ENCODE measurements at places on chromosomes 7 and 10.

DNA sequence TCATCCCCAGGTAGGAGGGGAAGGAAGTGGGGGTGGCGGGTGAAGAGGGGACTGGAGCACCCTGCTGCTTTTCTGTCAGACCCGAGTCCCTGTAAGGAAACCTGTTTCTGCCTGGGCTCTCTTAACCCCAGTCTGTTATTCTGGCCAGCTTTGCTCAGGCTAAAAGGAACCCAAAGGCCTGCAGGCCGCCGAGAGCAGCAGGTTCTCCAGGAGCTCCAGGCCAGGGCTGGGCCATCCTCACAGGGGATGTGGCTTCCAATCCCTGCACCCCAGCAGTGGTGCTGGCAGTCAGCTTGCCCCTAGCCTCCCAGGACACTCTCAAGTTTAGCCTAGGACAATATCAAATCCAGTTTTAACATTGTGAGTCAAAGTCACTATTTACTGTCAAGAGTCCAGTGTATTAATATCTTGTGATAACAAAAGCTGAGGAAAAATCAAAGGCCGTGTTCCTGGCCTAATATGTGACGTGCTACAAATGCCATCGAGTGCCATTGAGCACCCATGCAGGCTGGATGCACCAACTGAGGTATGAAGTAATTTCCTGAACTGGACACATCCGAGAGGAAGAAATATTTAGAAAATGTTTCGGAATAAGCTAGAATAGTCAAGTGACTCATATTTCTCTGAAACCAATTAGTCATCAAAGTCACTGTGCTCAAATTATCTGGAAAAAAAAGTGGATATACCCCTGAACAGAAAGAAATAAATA, 7.0 kb downstream of the PKD1L1 start:
- no peak overlapping the region for H3K27ac ChIP-seq
- no peak for DNase-seq
- H3K36me3 ChIP-seq, result no peaks in the 10 kb centered on the region
- no peak overlapping the region for H3K4me3 ChIP-seq
- H3K27me3 ChIP-seq, result no peaks in the 10 kb centered on the region

GRCh38 chr7:93146472-93147141, 1.6 kb downstream of the SAMD9L start:
- H3K27ac ChIP-seq, result peak overlapping the region; percentile 23
- no peak overlapping the region for H3K4me3 ChIP-seq
- peaks cover 4% of the 10 kb centered on the region for H3K4me1 ChIP-seq
- no peak for DNase-seq
- no peaks in the 10 kb centered on the region for H3K36me3 ChIP-seq
- H3K27me3 ChIP-seq, result no peaks in the 10 kb centered on the region

- no peaks in the 10 kb centered on the region for H3K27me3 ChIP-seq
- H3K27ac ChIP-seq, result no peak overlapping the region
- no peaks in the 10 kb centered on the region for H3K4me1 ChIP-seq
- no peaks in the 10 kb centered on the region for H3K36me3 ChIP-seq
These were observed 82.0 kb downstream of the VWC2 start for GRCh38 chr7:49855281-49855980.

DNA sequence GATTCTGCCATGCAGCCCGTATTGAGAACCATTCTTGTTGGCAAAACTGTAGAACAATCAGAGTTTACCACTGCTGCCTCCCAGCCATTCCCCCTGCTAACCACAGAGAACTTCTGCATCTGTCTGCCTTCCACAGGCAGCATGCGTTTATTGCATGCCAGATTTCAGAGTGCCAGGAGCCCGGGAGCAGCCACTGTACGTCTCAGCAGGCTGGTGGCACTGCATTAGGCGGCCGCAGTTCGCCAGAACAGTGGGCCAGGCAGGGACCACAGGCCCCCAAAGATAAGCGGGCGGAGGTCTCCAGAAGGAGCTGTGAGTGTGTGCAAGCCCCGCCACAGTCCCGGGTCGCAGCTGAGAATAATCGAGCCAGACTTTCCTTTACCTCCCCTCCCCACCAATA, 31.8 kb downstream of the ZNF467 start:
- no peak overlapping the region for H3K4me3 ChIP-seq
- no peaks in the 10 kb centered on the region for H3K36me3 ChIP-seq
- DNase-seq, result no peak
- H3K4me1 ChIP-seq, result peaks cover 9% of the 10 kb centered on the region

DNA sequence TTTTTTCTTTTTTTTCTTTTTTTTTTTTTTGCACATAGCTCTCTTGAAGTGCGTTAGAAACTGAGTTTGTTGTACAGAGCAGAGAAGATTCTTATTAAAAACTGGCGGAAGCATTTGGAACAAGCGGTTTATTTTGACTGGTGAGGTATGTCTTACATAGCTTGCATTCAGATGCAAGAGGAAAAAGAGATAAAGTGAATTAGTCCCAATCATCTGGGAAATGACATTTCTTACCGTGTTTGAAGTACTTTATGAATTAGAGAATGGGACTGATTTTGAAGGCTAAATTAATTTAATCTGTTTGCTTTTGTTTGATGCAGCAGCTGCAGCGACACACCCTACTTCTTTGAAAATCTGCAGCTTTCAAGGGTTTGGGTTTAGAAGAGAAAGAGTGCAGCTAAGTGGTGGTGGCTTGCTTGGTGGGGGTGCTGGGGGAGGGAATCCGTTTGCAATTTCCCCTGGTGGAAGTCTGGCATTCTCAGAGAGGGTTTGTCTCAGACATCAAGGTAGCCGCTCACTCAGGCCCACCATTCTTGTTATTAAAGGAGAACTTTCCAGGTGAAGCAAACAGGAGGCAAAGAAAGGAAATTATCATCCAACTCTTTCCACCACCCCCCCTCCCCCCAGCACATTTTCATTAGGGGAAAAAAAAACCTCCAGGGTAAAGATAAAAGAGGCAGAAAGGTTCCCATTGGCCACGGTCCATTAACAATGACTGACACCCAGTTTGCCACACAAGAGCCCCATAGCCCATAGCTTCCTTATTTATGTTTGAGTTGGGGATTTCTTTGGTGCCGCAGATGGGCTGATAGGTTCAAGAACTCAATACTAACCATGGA, 231.7 kb downstream of the SKIDA1 start:
- H3K4me3 ChIP-seq, result no peak overlapping the region
- H3K36me3 ChIP-seq, result no peaks in the 10 kb centered on the region
- H3K27ac ChIP-seq, result no peak overlapping the region
- peaks cover 20% of the 10 kb centered on the region for H3K4me1 ChIP-seq
- H3K27me3 ChIP-seq, result no peaks in the 10 kb centered on the region

- peak; percentile 72 for DNase-seq
- H3K27ac ChIP-seq, result peak overlapping the region; percentile 91
- no peaks in the 10 kb centered on the region for H3K27me3 ChIP-seq
- H3K4me3 ChIP-seq, result peak overlapping the region; percentile 93
These were observed 57.8 kb upstream of the PCGF5 start for GRCh38 chr10:91162495-91163268.

GRCh38 chr7:102028206-102028826, 210.9 kb downstream of the CUX1 start:
- no peaks in the 10 kb centered on the region for H3K36me3 ChIP-seq
- H3K4me3 ChIP-seq, result no peak overlapping the region
- no peaks in the 10 kb centered on the region for H3K4me1 ChIP-seq
- DNase-seq, result no peak
- no peak overlapping the region for H3K27ac ChIP-seq

GRCh38 chr7:92242972-92243371, 2.7 kb downstream of the KRIT1 start:
- H3K27me3 ChIP-seq, result no peaks in the 10 kb centered on the region
- H3K4me3 ChIP-seq, result no peak overlapping the region
- no peak overlapping the region for H3K27ac ChIP-seq
- H3K4me1 ChIP-seq, result peaks cover 26% of the 10 kb centered on the region
- DNase-seq, result no peak

GRCh38 chr10:99615426-99615825, 4.8 kb downstream of the SLC25A28 start:
- H3K27me3 ChIP-seq, result no peaks in the 10 kb centered on the region
- no peak for DNase-seq
- H3K27ac ChIP-seq, result no peak overlapping the region
- H3K4me1 ChIP-seq, result peaks cover 18% of the 10 kb centered on the region

DNA sequence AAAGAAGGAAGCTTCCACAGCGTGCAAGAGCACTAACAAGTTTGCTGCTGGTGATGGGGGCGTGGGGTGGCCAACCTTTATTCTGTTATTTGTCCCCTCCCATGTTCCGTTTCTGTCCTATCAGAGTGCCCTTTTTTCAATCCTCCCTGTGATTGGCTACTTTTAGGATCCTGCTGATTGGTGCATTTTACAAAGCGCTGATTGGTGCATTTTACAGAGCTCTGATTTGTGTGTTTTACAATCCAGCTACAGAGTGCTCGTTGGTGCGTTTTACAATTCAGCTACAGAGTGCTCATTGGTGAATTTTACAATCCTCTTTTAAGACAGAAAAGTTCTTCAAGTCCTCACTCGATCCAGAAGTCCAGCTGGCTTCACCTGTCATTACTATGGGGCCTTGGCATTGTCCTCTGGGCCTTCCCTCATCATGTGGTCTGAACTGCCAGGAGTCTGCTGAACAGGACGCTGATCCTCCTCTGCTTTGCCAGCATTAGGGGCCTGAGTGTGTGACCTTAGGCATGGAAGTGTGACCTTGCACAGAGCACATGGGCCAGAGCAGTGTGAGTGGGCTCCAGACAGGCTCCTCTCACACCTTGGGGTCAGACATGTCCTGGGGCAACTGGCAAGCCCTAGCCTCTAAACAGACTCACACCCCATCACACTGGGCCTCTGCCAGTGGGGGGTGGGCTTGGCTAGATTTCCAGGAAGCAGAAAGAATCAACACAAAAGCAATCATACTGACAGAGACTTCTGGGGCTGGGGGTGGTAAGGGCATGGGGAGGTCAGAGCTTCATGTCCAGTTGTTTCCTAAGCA, 167.4 kb downstream of the PTPN20 start:
- no peaks in the 10 kb centered on the region for H3K36me3 ChIP-seq
- H3K27ac ChIP-seq, result no peak overlapping the region
- H3K4me3 ChIP-seq, result peak overlapping the region; percentile 9
- peak; percentile 25 for DNase-seq
- no peaks in the 10 kb centered on the region for H3K27me3 ChIP-seq

DNA sequence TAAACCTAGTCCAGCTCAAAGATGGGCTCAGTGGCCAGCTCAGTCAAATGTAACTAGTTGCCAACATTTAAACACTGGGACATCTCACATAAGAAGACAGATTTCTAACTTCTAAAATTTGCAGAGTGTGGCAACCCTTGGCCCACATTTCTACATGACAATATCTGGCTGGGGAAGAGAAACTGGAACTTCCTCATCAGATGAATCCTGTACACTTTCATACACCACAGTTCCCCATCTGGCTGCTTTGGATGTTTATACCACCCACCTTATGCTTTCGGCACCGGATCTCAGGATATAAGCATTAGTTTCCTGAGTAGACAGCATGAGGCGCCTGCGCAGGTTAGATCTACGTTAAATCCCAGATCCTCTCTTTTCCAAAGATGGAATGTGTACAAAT, 199.3 kb downstream of the PRKG1 start:
- H3K27ac ChIP-seq, result no peak overlapping the region
- no peak for DNase-seq
- H3K4me3 ChIP-seq, result no peak overlapping the region
- H3K36me3 ChIP-seq, result no peaks in the 10 kb centered on the region
- no peaks in the 10 kb centered on the region for H3K27me3 ChIP-seq

DNA sequence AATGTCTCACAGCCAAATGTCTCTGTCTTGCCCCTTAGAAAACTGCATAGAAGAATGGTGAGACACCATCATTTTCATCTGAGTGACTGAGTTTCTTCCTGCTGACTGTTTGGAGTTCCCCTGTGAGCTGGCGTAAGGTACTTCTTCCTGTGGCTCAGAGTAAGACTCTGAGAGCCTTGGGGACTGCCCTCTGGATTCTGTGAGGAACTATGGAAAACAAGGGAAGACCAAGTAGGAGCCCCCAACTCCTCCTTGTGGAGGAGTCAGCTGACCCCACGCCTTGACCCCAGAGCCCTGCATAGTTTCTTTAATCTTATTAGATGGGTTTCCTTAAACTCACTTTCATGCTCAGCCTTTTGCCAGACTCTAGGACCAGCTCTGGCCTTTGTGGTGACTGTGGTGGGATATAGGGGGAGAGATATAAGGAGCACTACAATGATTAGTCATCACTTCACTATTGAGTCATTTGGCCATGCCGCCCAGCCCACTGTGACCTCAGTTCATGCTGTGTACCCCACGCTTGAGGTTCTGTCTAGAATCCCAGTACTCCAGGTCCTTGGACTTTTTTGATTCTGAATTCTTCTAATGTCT, 51.8 kb upstream of the FAM133B start:
- H3K36me3 ChIP-seq, result no peaks in the 10 kb centered on the region
- peaks cover 5% of the 10 kb centered on the region for H3K4me1 ChIP-seq
- no peak overlapping the region for H3K4me3 ChIP-seq
- H3K27me3 ChIP-seq, result no peaks in the 10 kb centered on the region

GRCh38 chr7:113289140-113289740, 170.9 kb upstream of the SMIM30 start:
- no peak overlapping the region for H3K4me3 ChIP-seq
- no peak overlapping the region for H3K27ac ChIP-seq
- DNase-seq, result peak; percentile 22
- no peaks in the 10 kb centered on the region for H3K36me3 ChIP-seq
- no peaks in the 10 kb centered on the region for H3K27me3 ChIP-seq
- H3K4me1 ChIP-seq, result no peaks in the 10 kb centered on the region

DNA sequence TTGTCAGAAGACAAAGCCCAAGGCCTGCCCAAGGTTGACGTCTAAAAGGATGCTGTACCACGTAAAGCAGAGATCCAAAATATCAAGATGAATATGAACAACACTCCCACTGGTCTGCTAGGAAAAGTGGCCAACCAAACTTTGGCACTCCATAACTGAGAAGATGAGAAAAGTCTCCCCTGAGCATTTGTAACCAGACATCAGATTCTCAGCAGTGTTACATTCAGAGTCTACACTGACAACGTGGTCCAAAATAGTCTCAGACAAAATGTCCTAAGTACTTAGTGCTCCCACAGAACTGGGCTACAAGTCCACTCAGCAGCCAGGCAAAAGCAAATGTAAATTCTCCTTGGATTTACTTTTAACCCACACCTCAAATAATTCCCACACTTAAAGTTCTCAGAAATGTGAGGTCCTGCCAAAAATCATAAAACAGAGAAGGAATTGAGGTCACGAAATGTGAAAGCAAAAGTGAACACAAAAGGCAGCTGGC, 185.1 kb upstream of the NOBOX start:
- H3K4me3 ChIP-seq, result no peak overlapping the region
- H3K27me3 ChIP-seq, result no peaks in the 10 kb centered on the region
- no peaks in the 10 kb centered on the region for H3K36me3 ChIP-seq
- H3K27ac ChIP-seq, result no peak overlapping the region
- H3K4me1 ChIP-seq, result no peaks in the 10 kb centered on the region

DNA sequence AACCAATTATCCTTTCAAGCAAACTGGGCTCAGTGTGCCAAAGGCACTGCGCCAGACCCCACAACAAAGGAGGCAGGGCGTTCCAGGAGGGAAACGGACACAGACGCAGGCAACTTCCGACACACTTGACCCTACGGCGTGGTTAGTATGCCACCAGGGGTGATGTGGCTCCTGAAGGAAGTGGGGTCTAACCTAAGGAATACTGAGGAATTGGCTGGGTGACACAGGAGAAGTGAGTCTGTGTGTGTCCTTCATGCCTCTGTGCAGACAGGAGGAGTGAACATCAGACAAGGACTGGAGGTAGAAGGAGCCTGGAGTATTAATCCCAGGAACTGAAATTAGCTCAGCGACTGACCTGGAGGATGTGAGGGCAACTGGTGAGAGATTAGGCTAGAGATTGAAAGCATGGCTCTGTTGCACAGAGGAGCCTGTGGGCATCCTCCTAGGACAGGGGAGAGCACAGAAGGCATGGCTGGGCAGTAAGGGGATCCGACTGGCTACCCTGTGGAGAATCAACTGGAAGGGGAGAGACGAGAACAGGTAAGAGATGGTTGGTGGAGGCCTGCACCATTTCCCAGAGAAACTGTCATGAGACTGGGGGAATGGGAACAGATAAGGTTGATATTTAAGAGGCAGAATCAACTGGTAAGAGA, 27.8 kb downstream of the GSDME start:
- H3K4me3 ChIP-seq, result no peak overlapping the region
- no peaks in the 10 kb centered on the region for H3K27me3 ChIP-seq
- H3K4me1 ChIP-seq, result peaks cover 14% of the 10 kb centered on the region

Measured in testis (tissue), 5 donors.